Amygdala (tissue), 56 donors: ENCODE measurements at places on chromosomes 12 and 14.
A peak's percentile ranks its signal among the peaks of the same experiment; 100 is the strongest.

DNA sequence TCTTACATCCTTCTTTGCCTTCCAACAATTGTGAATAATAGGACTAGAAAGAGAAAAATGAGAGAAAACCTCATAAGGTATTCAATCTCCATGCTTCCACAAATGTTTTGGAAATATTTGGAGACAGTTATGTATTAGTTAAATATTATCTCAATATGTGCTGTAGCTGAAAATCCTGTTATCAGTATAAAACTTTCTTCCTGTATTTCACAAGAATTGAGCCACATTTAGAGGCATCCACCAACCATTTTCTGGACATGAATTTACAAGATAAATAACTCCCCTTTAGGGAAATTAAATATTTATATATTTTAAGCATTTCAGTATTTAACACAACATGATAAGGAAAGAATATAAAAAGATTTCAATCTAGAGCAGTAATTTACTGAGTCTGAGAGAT lies 200.3 kb downstream of the GPHN start:
- DNase-seq = no peak

- no peak for DNase-seq
Observed at GRCh38 chr14:55152052-55152753, 23.2 kb downstream of the LGALS3 start.

- DNase-seq = no peak
Observed at GRCh38 chr12:65925626-65926025, 101.3 kb downstream of the HMGA2 start.

- no peak for DNase-seq
Observed at GRCh38 chr12:104828015-104828414, 130.1 kb downstream of the SLC41A2 start.

GRCh38 chr14:51089278-51089677 lies 5.6 kb downstream of the TRIM9 start:
- DNase-seq = no peak

GRCh38 chr14:21923820-21924219 lies 250.2 kb upstream of the OR4E1 start:
- DNase-seq = no peak

DNA sequence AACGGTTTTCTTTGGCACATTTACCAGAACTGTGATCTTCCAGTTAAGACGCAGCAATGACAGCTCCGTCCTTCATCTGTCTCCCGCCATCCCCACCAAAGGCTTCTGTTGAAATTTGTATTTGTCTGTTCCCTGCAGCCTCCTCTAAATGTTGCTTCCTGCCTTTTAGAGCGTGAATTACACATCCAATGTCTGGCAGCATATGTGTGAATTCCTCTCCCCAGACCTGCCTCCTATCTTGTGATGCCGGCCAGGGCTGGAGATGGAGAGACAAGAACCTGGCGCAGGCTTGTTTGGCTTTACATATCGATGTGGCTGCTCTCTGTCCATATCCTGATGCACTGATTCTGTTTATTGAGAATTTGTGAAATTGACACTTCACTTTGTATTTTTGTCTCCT lies 738.4 kb upstream of the TMEM132C start:
- no peak for DNase-seq

DNA sequence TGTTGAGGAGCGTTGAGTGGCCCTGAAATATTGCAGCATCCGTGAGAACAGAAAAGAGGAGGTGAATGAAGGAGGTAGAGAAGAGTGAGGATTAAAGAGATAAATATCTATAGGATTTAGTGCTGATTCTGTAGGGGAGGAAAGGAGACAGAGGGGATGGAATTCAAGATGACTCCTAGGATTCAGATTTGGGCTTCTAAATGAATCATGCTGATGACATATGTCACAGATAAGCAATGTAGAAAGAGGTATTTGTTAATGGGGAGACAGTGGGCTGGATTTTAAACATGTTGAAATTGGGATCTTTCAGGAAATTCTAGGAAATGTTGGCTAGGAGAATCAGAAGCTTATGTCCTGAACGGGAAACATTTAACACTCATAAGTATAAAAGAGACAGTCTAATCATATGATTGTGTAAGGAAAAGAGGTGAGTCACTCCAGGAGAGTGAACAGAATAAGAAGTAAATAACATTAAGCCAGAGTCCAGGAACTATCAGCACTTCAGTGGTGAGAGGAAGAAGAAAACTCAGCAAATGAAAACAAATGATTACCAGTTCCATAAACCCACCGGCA lies 58.1 kb upstream of the DIO2 start:
- DNase-seq = no peak

DNA sequence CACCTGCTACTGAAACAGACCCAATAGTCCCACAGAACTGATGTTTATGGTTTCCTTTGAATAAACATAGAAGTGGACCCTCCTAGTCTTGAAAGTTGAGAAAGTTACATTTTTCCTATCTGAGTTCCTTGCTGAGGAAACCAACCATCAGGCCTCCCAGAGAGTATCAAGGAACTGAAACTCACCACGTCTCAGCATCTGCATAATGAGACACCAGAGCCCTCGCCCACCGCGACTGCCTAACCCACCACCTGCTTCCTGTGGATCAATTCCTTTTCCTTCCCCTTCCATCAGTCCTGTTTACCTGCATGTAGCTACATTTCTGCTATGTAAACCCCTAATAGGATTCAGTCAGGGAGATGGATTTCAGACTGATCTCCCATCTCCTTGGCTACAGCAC lies 443.2 kb upstream of the TMEM132C start:
- DNase-seq = no peak

GRCh38 chr14:24235804-24236688 lies 3.3 kb downstream of the GMPR2 start:
- DNase-seq = no peak

DNA sequence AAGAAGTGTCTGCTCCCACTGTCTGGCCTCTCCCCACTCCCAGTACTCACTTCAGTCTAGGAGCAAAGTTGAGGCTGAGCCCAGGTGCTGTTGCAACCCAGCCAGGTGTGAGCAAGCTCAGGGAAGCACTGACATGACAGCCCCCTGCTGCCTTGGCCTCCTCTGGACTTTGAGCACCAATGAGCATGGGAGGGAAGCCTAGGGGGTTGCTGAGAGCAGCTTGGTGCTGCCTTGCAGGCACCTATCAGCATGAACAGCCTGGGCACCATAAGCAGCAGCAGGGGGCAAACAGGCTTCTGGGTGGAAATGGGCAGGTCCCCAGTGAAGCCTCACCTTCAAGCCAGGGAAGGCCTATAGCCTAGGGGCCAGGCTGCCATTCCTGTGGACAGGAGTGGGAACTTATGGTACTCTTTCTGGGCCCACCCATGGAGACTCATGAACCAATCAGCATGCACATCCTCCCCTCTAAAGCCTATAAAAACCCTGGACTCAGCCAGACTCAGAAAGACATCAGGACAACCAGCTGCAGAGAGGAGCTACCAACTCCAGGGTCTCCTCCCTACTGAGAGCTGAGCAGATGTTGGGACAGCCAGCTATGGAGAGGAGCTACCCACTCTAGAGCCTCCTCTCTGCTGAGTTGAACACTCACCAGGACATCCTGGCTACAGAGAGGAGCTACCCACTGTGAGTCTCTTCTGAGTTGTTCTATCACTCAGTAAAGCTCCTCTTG lies 49.3 kb downstream of the EGLN3 start:
- DNase-seq = no peak

DNA sequence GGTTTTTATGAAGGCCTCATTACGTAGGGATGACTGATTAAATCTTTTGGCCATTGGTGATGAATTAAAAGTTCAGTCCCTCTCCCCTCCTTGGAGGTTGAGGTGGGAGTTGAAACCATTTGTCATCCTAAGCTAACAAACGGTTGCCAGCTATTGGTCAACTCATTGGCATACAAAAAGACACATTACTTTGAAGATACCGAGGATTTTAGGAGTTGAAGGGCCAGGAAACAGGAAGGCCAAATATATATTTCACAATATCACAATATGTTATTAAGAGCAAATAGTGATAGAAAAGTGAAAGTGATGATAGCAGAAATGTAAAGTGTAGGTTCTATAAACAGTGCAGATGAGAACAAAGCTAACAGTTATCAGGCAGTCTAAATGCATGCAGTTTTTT lies 24.4 kb downstream of the RCOR1 start:
- no peak for DNase-seq

- no peak for DNase-seq
Observed at GRCh38 chr12:7091171-7091570, 1.1 kb downstream of the C1R start.

DNA sequence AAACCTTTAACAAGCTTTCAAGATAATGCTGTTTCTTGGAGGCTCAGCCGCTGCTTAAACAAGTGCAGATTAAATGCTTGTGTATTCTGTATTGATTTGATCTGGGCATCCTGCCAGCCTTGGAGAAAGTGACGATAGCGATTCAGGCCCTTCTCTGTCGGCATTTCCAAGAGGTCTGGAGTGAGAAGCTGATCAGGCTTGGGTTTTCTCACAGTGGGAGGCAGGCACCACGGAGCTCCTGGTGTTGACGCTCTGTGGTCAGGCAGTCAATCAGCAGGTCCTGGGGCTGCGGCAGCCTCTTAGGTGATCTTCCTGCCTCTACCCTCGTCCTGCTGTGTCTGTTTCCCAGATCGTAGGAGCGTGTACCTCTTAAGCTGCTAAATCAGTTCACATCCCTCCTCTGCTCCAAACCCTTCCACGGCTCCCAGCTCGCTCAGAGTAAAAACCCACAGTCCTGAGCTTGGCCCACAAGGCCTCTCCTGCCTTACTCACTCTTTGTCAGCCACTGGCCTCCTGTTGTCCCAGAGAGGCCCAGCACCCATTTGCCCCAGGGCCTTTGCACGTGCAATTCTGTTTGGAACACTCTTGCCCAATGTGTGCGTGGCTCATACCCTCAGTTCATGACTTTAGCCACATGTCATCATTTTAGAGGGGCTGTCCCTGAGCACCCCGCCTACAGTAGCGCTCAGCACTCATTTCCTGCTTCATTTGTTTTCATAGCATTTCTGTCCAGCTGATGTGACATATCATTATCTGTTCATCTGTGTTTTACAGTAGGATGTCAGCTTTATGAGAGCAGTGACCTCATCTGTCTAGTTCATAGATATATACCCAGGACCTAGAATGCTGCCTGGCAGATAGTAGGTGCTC lies 155.4 kb downstream of the AACS start:
- peak; percentile 28 for DNase-seq

DNA sequence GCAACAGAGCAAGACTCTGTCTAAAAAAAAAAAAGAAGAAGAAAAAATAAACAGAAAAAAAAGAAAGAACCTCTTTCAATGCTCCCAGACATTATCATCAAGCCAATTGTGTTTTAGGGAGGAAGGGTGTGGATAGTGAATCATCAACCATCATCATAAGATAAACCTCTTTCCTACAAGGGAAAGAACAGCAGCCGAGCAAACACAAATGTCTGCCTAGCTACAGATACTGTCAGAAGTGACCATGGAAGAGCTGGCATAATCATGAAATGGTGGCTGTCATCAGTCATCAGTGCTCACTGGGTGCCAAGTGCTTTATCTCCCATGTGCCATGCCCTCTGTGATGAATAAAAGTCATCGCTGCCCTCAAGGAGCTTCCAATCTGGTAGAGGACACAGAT lies 46.6 kb downstream of the SLC17A8 start:
- DNase-seq = no peak

DNA sequence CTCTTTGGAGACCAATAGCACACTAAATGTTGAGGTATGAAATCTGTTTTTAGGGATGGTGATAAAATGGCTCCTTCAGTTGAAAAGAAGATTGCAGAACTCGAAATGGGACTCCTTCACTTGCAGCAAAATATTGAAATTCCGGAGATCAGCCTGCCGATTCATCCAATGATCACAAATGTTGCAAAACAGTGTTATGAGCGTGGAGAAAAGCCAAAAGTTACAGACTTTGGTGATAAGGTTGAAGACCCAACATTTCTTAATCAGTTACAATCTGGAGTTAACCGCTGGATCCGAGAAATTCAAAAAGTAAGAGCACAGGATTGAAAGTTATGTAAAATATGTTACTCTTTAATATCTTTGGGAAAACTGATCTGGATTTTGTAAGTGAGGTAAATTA lies 15.3 kb downstream of the DYNC1H1 start:
- DNase-seq = no peak

DNA sequence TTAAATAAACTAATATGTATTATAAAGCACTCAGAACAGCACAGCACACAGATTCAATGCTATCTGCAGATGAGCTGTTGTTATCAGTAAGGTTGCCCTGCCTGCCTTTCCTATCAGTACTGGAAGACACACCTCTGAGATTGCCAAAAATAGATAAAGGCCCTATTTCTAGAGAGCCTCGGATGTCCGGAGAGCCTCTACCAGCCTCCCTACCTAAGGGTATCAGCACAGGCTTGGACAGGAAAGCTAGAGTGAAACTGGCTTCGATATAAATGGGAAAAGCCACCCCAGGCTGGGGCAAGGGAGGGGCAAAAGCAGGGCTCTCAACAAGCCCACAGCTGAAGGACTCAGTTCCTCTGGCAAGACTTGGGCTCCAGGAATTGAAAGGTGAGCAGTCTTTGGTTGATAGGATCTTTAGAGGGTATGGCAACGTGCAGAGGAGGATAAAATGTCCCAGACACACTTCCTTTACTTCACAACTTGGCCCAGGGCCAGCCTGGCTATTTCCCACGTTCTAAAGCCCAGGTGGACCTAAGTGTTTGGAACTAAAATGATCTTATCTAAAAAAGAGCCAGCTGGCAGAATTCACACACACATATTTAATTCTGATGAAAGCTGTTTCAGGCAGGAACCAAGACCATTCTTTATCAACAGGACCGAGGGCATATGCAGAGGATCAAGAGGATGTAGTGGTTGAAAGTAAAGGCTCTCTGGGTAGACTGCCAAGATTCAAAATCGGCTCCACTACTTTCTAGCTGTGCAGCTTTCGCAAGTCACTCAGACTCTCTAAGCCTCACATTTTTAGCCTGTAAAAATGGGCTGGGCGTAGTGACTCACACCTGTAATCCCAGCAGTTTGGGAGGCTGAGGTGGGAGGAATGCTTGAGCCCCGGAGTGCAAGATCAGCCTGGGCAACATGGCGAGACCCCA lies 37.8 kb upstream of the ITPR2 start:
- no peak for DNase-seq

DNA sequence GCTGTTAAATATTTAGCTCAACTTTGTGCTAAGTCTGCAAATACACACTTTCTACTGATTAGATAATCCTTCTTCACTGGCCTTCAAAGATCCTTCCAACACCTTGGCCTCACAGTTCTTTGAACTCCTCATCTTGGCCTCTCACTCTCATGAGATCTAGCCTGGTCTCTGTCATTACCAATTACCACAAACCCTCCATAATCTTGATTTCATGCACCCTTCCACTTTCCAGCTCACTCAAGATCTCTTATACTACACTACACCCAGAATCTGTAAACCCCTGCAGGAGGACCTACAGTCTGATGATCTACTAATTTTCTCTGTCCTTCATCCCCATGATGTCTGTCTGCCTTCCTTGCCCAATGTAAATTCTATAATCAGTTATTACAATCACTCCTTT lies 71.1 kb downstream of the DUSP16 start:
- no peak for DNase-seq

- no peak for DNase-seq
Observed at GRCh38 chr12:7837366-7837765, 35.3 kb downstream of the SLC2A14 start.

GRCh38 chr14:49861699-49862088 lies 9.1 kb upstream of the NEMF start:
- no peak for DNase-seq

DNA sequence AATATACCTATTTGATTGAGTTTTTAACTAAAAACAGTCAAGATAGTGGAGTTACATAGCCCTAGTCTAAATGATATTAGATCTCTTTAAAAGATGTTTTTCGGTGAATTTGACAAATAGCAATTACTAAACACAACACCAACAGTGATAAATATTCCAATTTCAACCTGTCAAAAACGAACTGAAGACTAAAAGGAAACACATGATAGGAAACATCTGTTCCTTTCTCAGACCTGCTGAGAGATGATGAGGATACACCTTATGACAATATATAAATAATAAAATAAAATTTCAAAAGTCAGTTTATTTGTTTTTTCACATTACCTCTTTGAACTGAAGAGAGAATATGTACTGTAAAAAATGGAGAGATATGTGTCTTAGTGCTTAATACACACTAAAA lies 232.7 kb downstream of the RASSF9 start:
- DNase-seq = no peak
